Stimulated activated CD4-positive, alpha-beta T cell treated with anti-CD3 and anti-CD28 coated beads, Interleukin-4, amount 100 ng/mL, for 1 hour (primary cell): ENCODE measurements at places on chromosomes 6 and 20.

DNA sequence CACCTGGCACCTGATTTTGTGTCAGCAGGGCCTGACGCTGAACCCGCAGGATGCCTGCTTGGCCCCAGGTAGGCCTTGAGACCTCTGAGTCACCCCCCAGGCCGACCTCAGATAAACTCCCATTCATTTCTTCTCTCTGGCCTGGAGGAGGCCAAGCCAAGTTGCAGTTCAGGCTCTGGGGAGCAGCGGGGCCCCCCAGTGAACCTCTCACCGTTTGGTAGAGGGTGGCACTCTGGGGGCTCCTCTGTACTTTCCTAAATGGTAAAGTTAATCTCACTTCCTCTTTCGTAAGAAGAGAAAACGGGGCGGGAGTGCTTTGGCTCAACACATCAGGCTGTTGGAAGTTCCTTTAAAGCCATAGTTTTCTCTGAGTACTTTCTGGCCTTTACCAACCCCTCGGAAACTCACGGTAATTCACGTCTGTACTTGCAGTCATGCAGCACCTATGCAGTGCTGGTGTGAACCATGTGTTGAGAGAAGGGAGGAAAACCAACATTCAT, 2.8 kb downstream of the SIRPA start:
- no peak for DNase-seq

- no peak for DNase-seq
Observed at GRCh38 chr6:150499882-150500312, 99.8 kb upstream of the PLEKHG1 start.

DNA sequence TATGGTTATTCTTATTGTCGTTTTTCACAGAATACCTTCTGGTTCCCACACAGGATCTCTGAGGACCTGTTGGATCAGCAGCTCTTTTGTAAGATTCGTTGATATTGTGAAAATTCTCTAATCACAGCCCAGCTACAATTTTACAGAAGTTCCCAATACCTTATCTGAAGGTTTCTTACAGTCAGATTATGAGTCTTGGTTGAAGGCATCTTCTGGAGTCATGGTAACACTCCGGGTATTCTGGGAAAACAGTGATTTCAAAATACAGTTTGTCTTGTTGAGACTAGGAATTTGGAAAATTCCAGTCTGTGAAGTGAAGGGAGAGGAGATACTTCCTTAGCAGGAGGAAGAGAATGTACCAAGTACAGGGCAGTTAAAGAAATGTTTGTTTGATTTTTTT, 22.2 kb upstream of the HLA-C start:
- DNase-seq: no peak

DNA sequence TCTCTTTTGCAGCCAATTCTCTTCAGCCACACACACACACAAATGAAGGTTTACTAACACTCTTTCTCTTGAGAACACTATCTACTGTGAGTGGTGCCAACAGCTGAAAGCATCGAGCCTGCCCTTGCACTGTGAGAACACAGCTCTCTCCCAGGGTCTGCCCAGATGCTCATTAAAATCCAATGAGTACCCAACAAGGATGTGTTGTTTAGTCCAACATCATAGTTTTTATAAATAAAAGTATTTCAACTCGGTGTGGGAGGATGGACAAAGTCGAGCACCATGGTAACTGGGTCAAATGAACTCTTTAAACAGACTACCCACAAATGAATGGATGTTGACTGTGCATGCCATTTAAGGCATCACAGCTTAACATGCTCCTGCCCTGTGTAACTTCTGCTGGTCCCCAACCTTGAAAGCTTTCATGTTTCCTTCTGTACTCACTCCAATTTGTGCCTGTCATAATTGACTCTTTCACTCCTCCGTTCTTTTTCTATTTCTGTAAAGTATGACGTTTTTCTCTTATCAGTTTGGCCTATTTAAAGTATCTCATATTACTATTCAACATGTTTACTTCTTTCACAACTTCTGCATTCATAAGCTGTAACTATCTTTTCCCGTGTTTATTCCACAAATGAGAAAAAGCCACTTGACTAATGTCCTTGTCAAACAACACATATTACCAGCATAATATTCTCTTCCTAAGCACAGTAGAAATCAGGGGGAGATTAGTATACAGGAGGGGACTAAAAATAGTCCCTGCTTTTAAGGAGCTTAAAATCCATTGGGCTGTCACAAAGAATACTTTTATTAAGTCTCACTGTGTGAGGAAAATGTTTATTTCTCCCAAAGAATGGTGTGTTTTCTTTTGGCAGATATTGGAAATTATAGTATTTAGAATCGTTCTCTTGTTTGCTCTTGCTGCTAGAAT, 215.4 kb downstream of the RFPL4B start:
- no peak for DNase-seq

GRCh38 chr6:43127877-43128276, 43.2 kb upstream of the SRF start:
- no peak for DNase-seq

- DNase-seq: no peak
Observed at GRCh38 chr6:27889275-27889627, 22.9 kb downstream of the OR2B2 start.

GRCh38 chr20:57316795-57317201, 12.8 kb upstream of the SPO11 start:
- DNase-seq: no peak

DNA sequence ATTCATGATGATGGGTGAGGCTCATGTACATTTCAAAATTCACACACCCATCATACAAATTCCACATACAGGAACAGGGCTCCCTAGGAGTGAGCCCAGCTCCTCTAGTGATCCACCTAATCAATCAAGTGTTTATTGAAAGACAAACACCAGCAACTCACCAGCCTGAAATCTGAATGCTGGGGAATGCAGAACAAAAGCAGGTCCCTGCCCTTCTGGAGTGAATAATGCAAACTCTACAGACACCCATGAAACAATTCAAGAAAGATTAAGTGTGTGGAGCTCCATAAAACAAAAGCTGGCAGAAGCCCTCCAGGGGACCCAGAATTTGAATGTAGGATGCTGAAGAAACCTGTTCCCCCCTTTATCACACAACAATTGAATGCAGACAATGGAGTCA, 396.7 kb upstream of the JARID2 start:
- no peak for DNase-seq

- DNase-seq: no peak
Observed at GRCh38 chr20:51757226-51757625, 11.0 kb downstream of the ATP9A start.
